ENCODE measurements at places on chromosomes 13 and 19.

GRCh38 chr19:280541-281009, 10.6 kb downstream of the PLPP2 start:
- DNase-seq: peak; percentile 55

GRCh38 chr13:74036373-74036772, 97.8 kb downstream of the KLF12 start:
- DNase-seq: no peak

- no peak for DNase-seq
Measured at GRCh38 chr19:23792784-23793183, 34.1 kb upstream of the ZNF681 start.

DNA sequence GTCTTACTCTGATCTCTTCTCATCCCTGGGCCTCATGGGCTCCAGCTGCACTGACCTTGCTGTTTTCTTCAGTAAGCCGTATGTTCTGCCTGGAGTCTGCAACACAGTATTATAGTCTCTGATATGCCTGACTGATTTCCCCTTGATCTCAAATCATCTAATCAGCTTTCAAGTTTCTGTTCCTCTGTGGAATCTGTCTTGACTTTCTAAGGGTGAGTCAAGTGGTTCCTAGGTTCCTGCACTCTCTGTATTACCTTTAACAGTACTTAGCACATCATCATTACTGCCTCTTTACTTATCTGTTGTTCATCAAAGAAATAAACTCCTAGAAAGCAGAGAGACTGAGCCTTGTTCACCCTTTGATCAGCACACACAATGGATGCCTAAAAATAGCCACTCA, 350.7 kb downstream of the LMO7 start:
- no peak for DNase-seq

DNA sequence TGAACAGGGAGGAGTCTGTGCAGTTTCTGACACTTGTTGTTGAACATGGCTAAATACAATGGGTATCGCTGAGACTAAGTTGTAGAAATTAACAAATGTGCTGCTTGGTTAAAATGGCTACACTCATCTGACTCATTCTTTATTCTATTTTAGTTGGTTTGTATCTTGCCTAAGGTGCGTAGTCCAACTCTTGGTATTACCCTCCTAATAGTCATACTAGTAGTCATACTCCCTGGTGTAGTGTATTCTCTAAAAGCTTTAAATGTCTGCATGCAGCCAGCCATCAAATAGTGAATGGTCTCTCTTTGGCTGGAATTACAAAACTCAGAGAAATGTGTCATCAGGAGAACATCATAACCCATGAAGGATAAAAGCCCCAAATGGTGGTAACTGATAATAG, 16.1 kb downstream of the CEACAM6 start:
- no peak for DNase-seq

GRCh38 chr19:58203814-58204475, 21.1 kb downstream of the ZNF274 start:
- no peak for DNase-seq

- no peak for DNase-seq
Measured at GRCh38 chr13:40922437-40923040, 96.6 kb downstream of the ELF1 start.

Data from NCI-H2081 (cell line).